Activated CD4-positive, CD25-positive, alpha-beta regulatory T cell (primary cell): ENCODE measurements at places on chromosomes 2 and 18.

GRCh38 chr2:169190197-169190775 is 120.9 kb downstream of the DHRS9 start:
- DNase-seq, result no peak

GRCh38 chr2:184413671-184414229 is 184.6 kb upstream of the ZNF804A start:
- DNase-seq, result no peak

GRCh38 chr18:9706081-9706935 is 1.8 kb upstream of the RAB31 start:
- DNase-seq, result no peak

GRCh38 chr2:86360776-86361175 is 23.4 kb upstream of the REEP1 start:
- DNase-seq, result no peak

DNA sequence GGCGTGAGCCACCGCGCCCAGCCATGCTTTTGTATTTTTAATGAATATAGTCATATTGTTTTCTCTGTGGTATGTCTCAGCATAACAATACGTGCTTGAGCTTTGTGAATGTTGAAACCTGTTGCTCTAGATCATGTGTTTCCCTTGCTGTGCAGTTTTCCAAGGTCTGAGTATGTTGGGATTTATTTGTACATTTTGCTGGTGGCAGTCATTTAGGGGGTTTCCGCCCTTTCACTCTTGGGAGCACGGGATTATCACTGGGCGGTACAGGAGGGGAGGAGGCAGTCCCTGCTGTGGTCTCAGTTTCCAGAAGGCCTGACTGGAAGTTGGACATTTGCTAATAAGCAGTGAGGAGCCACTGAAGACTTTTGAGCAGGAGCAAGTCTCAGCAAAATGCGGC is 24.9 kb upstream of the CATIP start:
- no peak for DNase-seq
